ENCODE measurements at places on chromosomes 5 and 9.

GRCh38 chr5:139138109-139138508, 60.1 kb downstream of the SIL1 start:
- DNase-seq = no peak

DNA sequence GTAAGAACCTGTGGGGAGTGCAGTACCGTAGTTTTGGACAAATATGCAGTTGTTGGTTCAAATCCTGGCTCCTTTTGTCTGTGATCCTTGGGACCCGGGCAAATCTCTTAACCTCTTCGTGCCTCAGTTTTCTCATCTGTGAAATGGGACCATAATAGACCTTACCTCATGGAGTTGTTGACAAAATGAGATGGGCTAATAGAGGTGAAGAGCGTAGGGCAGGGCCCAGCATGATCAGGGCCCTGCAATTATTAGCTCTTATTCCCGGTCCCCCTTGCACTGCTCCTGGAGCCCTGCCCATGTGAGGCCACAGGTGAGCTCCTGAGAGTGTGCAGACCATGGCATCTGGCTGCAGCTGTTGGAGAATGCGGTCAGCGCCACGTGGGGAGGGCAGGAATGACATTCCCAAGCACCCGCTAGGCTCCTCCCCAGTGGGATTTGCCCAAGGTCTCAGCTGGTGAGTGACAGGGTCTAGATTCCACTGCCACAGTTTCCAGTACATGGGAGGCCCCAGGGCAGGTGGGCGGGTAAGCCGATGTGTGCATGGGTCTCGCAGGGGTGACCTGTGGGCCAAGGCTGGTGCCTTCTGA, 41.0 kb downstream of the NEK6 start:
- DNase-seq = no peak

GRCh38 chr9:5364294-5365024, 24.8 kb upstream of the RLN1 start:
- DNase-seq = no peak

GRCh38 chr9:134966270-134966669, 48.6 kb upstream of the FCN1 start:
- no peak for DNase-seq

GRCh38 chr5:1926071-1926440, 43.3 kb upstream of the IRX4 start:
- DNase-seq = no peak

- peak; percentile 60 for DNase-seq
Observed at GRCh38 chr5:140588311-140589070, 23.9 kb downstream of the SLC35A4 start.

GRCh38 chr5:76106149-76106548, 23.0 kb downstream of the SV2C start:
- DNase-seq = no peak

- DNase-seq = no peak
Observed at GRCh38 chr9:68794898-68795297, 89.9 kb downstream of the PIP5K1B start.

DNA sequence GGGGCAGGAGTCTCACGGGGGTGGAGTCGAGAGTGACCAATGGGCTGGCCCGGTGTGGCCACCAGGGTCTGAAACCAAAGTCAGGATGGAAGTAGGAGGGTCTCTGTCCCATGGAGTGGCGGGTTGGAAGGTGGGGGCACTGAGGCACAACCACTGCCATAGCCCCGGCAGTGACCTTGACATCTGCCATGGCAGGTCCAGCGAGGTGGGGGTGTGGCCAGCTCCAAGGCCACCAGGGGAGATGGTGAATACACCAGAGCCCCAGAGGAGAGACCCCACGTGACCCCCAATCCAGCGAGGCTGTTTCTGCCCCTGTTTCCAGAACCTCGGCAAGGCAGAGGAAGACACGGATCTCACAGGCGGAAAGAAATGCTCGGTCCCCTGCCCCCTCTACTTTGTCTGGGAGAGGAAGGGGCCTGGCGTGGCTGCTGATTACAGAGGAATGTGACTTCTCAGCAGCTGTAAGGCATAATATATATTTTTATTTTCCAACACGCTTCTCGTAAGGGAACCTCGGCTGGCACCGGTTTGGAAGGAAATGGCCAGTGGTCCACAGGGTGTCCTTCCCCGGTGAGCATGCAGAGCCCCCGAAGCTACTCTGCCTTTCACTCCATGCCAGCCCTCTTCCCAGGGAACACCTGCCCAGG, 105.7 kb upstream of the SARDH start:
- no peak for DNase-seq

- no peak for DNase-seq
Observed at GRCh38 chr5:132100672-132101261, 27.2 kb downstream of the CSF2 start.

DNA sequence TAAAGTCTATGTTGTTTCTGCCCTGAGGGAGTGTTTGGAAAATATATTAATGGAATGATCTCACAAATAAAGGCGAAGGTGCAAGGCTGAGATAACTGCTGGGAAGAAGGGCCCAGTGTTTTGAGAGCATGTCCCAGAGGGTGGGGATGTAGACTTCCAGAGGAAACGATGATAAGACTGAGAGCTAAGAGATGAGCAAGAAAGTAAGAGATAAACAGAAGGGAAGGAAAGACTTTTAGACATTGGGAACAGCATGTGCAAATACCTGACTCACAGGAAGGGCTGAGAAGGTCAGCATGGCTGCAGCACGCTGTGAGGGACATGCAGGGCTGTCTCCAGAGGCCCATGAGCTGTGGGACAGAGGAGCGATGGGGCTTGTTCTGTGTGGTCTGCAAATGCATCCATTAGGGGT, 19.9 kb upstream of the ADRB2 start:
- no peak for DNase-seq

DNA sequence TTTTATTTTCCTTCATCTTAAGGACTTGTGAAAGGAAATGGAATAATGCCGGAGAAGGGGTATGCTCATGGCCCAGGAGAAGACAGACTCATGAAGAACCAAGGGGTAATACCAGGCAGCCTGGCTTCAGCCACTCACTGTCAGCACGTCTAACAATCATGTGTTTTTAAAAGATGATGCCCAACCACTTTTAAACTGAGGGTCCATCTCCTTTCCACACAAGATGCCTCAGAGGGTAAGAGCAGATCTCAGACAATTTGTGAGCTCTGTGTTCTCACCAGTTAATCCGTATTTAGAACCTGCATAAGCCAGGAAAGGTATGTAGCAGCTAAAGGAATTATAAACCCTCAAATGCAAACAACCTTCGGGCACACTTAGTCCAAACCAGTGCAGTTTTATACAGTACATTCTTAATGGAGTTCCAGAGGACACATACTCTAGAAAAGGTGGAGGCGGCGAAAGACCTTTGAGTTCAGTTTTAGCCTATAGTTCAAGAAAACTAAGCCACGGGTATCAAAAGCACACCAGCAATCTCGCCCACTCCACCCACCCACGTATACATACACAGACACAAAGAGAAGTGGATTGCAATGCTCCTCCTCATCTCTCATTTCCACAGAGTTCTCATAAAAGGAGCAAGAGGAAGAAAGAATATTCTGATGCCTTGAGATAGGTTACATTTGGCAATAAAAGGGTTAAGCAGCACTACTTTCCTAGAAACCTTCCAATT, 2.6 kb downstream of the DIAPH1 start:
- no peak for DNase-seq

- no peak for DNase-seq
Observed at GRCh38 chr5:158020555-158021418, 161.8 kb upstream of the CLINT1 start.

DNA sequence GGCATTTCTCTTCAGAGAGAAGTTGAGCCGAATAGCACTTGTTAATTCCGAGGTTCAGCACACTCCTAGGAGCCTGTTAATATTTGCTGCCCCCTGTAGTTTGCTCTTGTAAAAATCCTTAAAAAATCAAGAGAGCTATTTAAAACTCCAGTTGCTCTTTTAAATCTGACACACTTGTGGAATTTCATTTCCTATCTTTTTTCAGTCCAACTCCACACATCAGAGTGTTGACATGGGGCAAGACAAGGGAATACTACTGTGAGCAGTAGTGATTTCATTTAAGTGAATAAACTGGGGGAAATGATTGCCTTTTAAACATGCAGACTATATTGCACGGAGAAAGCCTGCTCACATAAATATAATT, 1096.3 kb upstream of the DMAC1 start:
- no peak for DNase-seq

DNA sequence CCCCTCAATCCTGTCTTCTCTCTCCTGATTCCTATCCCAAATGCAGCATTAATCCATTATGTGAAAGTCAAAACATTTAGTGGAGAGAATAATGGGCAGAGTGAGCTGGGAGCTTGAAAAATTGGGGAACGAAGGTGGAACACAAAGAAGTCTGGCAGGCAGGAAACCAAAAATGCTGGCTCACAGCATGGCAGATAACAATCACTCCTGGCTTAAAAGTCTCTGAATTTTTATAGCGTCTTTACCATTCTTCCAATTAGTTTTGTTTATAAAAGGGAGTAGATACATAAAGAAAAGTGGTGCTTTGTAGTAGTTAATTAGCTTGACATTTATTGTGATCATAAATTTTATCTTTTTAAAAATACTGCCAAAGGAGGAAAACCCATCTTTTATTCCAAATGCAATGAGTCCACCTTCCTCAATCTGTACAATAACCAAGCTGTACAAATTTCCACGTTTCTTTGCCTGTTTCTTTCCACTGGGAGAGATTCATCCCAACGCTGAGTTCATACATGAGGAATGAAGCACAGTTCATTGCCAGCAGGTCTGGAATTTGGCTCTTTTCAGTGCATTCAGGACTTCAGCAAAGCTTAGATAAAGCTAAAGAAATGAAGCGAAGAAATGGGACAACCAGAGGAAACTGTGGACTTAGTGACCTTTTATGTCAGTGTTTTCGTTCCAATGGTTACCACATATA, 174.7 kb downstream of the HMHB1 start:
- peak; percentile 68 for DNase-seq

DNA sequence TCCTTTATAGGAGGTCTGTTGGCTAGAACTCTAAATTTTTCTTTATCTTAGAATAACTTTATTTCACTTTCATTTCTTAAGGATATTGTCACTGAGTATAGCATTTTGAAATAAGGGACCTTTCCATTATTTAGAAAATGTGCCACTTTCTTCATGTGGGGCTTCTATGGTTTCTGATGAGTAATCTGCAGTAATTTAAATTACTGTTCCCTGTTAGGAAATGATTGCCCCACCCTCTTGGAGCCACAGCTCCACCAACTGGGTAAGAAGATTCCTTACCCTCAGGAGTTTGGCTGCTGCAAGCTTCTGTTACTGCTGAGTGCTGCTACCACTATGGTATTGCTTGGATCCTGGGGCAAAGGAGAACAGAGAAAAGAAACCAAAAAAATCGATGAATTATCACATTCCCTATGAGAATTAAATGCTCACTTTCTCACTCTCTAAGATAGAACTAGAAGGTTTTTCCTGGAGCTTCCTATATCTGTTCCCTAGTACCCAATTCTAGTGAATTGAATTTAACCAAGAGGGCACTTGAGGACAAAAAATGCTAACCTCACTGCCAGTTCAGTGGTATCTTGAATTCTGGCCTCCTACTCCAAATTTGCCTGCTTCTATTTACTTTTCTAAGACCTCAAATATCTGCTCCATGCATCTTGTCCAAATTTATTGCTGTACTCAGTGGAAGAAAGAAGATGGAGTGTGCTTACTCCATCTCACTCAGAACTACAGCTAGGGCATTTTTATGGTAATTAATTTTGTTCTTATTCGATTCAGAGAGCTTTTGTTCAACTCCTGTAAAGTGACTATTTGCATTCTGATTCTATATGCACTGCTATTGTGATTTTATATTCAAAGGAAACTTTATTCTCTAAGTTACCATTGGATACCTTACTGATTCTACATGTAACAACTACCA, 2111.3 kb downstream of the MAT2B start:
- no peak for DNase-seq

GRCh38 chr9:18488886-18489285, 14.9 kb downstream of the ADAMTSL1 start:
- DNase-seq = no peak

DNA sequence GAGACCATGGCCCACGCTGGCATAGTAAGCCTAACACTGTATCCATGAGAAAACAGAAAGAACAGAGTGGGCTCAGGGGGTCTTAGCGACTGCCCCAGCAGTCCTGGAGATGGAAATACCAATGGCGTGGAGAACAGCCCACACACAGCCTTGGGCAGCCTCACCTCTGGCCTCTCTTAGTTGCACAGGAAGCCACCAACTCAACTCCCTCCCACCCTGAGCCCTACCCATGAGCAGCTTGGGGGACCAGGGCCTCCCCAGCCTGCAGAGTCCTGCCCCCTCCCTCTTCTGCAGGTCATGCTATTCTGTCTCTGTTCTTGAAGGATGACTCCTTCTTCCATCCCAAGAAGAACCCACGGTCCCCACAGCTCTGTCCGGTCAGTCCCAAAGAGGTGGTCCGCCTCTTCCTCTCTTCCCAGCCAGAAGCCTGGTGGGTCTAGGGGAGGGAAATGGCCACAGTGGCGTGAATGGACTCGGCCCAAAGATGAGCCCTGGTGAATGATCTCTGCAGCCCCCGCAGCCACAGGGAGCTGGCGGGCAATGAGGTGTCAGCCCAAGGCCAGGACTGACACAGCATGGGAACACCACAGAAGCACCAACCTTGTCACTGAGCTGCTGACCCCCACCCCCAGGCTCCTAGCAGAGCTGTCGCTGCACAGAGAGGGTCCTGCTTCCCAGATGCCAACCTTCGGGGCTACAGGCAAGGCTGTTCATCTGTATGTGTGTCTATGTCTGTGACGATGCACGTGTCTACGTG, 131.2 kb downstream of the ROR2 start:
- DNase-seq = no peak

DNA sequence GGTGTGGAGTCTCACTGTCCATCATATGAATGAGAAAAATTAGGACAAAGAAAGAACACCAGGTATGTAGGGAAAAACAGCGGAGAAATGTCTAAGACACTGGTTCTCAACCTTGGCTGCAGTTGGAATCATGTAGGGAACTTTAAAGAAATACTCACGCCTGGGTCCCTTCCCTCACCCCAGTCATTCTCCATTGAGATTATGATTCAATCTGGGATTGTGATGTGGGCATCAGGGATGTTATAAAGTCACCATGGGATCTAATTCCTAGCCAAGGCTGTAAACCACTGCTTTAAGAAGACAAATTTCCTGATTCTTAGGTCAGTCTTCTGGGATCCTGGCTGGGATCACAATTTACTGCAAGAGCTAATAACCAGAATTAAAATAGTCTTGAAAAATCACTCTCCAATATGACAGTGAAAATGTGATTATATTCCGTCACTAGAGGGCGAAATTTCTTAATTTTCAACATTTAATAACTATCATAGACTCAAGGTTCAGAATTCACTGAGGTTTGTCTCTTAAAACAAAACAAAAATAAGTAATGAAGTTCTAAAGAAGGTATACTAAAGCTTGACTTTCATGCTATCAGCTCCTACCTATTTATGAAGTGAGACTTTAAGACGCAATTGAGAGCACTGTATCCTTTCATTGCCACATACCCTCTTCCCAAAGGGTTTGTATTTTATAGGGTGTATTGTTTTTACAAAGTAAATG, 60.5 kb downstream of the GLDC start:
- DNase-seq = peak; percentile 42

- DNase-seq = peak; percentile 44
Observed at GRCh38 chr5:172380987-172381643, 73.2 kb downstream of the SH3PXD2B start.
